ENCODE measurements at places on chromosomes 5 and 9. TPM values are rescaled to one million over a fixed set of nuclear protein-coding genes. Genes with fewer than 3 reads are reported as not detected.

GLRA1 gene
- 39.1 TPM for total RNA-seq

NFIB gene
- 97.5 TPM for total RNA-seq

LRRTM2 gene
- 50.4 TPM for total RNA-seq

C5orf63 gene
- 8.5 TPM for total RNA-seq

PCDHGB2 gene
- total RNA-seq, result 6.7 TPM

SLC25A48 gene
- 6.8 TPM for total RNA-seq

FOXD4L3 gene
- 0.17 TPM for total RNA-seq

GPRIN1 gene
- total RNA-seq, result 25.2 TPM

TMC1 gene
- total RNA-seq, result 0.39 TPM

NR6A1 gene
- total RNA-seq, result 4.3 TPM

CA9 gene
- not detected for total RNA-seq

GRCh38 chr9:24258626-24259025, 287.1 kb downstream of the IZUMO3 start:
- DNase-seq, result no peak

- DNase-seq, result no peak
These were observed 47.5 kb upstream of the ELL2 start for GRCh38 chr5:96008987-96009647.

DNA sequence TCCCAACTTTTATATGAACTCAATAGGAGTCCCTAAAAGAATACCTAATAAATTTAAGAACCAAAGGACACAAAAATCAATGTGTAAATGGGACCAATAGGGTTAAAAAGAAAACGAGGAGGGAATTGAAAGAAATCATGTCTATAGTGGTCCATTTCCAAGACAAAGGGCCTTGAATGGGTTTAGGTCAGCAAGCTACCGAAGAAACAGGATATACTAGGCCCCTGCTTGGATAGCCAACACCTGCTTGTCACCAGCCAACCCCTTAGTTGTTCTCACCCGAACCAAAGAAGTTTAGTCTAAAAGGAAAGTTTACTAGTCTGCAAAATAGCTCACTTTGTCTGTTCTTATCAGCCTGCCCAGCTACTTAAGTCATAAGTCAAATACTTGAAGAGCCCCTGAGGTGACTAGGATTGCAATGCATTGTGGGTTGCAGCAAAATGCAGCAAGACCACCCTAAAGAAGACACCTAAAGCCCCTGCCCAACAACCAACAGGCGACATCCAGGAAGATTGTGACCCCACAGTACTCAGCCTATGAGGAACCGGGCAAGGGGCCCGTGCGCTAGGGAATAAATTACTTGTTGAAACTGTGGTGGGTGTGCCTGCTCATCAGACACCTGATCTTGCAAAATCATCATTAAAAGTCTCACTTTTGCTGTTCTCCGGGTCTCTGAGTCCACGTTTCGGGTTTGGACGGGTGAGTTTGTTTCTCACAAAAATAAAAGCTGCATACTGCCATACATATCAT, 183.9 kb upstream of the PPP1R26 start:
- no peak for DNase-seq

DNA sequence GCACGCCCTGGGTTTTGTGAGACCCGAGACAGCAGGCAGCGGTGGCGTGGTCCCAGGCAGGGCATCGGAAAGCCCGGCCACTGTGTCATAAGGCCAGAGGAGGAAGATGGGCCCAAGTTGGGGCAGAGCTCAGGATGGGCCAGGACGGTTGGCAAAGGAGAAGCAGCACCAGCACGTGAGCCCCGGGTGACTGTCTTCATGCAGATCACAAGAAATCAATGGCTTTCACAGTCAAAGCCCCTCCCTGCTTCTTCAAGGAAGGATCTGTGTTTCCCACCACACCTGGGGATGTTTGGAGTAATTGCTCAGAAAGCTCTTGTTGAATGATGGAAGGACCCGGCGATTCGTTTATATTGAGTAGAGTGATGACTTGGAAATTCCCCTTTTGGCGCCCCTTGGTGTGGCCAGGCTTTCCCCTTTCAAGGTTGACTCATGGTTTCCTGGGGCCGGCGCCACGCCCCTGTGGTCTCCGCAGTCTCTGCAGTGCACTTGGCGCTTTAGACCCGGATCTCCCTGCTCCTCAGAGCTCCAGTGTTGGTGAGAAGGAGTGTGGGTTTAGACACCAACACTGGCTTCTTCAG, 52.1 kb downstream of the IL31RA start:
- no peak for DNase-seq

- peak; percentile 66 for DNase-seq
These were observed 217.5 kb upstream of the OTULINL start for GRCh38 chr5:14364096-14364495.

DNA sequence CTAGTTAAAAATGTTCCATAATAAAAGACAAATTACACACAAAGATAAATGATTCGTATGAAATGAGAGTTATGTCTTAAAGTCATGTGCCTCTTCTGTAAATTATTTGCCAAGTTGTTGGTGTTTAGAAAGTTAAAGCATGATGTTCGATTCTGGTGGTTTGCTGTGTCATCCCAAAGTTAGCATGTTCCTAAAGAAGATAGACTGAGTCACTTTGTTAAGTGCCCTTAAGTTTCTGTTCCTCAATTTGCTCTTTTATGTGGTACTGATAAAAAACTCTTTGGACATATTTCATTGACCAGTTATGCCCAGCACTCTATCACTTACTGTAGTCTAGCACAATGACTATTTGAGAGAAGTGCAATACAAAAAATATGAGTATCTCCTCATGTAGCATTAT, 366.9 kb upstream of the ZNF608 start:
- DNase-seq, result no peak

DNA sequence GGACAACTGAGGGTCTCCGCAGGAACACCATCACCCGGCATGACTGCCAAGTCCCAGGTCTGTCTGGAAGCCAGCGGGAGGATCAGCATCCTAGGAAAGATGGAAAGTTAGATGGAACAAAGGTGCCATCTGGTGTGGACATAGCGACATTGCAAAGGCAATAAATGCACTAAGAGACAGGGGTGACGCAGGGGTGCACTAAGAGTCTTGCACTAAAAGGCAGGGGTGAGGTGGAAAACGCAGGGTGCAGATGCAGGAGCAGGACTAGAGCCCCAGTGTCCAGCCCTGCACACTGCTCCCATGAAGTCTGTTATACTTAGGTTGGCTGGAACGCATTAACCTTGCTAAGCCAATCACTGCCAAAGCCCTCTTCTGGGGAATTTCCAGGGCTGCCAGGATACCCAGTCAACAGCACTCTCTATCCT, 15.5 kb downstream of the ATOX1 start:
- DNase-seq, result peak; percentile 59

DNA sequence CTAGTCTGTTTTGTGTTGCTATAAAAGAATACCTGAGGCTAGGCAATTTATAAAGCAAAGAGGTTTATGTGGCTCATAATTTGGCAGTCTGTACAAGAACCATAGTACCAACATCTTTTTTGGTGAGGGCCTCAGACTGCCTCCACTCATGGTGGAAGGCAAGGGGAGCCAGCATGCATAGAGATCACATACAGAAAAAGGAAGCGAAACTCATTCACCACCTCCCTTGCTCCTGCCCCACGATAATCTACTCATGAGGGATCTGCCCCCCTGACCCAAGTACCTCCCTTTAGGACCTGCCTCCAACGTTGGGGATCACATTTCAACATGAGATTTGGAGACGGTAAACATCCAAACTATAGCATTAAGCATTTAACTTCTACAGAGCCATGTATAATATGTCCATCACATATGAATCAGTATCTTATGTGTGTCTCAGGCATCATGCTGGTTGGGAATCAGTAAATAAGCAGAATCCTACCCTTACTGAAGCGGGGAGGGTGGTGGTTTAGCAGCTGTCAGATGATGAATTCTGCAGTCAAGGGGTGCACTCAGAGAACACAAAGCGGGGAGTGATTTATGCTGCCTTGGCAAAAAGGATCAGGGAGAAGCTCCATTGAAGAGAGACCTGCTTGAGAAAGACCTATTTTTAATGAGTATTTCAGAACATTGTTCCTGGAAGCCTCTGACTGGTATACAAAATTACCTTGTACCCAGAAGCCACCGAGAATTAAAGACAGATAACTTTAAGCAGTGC, 34.8 kb downstream of the HMGXB3 start:
- DNase-seq, result no peak

- DNase-seq, result no peak
These were observed 11.0 kb downstream of the RNF145 start for GRCh38 chr5:159198063-159199036.

DNA sequence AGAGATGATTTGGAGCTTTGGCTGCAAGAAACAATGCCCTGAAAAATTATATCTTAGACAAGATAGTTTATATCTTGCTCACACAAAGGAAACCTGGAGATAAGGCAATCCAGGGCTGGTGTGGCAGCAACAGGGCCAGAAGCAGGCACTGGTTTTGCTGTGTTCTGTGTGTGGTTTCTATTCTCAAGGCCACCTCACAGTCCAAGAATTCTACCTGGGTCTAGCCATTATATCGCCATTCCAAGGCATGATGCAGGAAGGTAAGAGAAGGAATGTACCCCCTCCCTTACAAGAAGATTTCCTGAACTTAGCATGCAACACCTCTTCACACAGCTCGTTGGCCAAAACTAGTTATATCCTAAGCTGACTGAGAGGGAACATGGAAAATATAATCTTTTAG, 74.5 kb upstream of the MEGF10 start:
- DNase-seq, result no peak

GRCh38 chr9:34370970-34371880, 5.5 kb downstream of the MYORG start:
- DNase-seq, result peak; percentile 12

GRCh38 chr5:149358294-149358651, 427 bp downstream of the PCYOX1L start:
- DNase-seq, result peak; percentile 75

- no peak for DNase-seq
These were observed 15.6 kb upstream of the CARD19 start for GRCh38 chr9:93080406-93080805.

DNA sequence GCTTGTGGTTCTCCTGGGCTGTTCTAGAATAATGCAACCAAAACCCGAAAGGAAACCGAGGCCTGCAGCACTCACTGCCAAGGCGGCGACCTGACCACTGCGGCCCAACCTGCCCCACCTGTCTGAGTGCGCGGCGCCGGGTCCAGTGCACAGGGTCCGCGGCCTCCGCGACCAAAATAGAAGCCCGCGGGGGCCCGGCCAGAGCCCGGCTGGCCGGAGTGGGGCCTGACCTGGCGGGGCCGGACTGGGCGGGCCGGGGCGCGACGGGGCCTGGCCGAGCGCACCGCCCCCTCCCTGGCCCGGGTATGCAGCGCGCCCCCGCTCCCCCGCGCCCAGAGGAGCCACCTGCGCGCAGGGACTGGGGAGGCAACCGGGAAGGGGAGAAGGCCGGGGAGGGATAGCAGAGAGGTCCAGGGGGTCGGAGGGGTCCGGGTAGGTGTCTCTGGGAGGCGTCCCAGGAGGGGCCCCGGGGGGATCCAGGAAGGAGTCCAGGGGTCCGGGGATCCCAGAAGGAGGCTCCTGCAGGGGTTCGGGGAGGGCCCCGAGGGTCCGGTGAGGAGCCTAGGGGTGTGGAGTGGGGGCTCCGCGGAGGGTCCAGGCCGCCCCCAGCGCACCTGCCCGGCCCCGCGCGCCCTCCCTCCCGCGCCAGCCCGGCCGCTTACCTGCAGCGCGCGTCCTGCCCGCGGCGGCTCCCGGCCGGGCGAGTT, 503 bp downstream of the SEMA4D start:
- peak; percentile 22 for DNase-seq

- DNase-seq, result no peak
These were observed 129.3 kb downstream of the ENTREP1 start for GRCh38 chr9:69454321-69454720.

GRCh38 chr5:39371367-39371635, 7.0 kb upstream of the C9 start:
- DNase-seq, result no peak

DNA sequence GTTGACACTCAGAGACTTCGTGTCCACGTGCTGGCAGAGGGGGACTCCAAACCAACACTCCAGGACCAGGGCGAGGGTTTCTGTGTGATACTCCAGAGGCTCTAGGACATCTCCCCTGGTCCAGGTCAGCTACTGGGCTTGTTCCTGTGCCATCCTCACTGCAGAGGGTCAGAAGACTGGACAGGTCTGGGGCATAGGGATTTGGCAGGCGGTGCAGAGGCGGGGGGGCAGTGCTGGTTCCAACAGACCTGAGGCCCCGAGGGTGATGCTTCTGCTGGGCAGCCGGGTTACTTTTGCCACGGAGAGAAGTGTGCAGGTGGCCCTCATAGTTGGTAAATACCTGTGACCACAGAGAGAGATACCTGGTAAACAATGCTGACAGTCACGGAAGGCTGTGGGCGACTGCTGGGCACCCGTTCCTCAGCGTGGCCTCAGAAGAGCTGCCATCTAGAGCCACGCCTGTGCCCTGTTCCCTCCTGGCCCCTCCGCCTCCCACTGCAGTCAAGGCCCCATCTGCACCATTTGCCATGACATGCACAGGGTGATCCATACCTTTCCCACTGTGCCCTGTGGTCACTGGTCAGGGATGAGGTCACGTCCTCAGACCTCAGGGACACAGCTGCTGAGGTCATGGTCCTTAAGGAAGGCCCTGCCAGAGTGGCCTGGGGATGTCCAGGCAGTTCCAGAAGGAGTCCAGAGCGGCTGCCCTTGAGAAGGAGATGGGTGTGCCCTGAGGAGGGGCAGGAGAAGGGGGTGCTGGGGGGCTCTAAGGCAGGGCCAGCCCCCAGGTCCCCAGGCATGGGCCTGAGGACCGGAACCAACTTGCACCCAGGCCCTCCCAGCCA, 30.0 kb downstream of the TRIP13 start:
- no peak for DNase-seq

GRCh38 chr5:75199946-75200345, 36.7 kb downstream of the ANKRD31 start:
- no peak for DNase-seq

GRCh38 chr9:99819123-99819855, 2.4 kb upstream of the NR4A3 start:
- peak; percentile 62 for DNase-seq

DNA sequence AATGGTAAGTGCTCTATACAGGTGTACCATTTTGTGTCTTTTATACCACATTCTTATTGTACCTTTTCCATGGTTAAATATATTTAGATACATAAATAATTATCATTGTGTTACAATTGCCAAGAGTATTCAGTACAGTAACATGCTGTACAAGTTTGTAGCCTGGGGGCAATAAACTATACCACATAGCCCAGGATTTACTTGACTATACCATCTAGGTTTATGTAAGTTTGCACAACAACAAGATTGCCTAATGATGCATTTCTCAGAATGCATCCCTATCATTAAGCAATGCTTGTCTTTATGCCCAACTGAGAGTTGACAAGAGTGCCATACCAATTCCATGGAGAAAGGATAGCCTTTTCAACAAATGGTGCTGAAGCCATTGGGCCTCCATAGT, 136.7 kb upstream of the PJA2 start:
- DNase-seq, result no peak

- no peak for DNase-seq
These were observed 29.2 kb downstream of the ANXA2R start for GRCh38 chr5:43010935-43011315.

GRCh38 chr9:69016191-69017096, 2.5 kb upstream of the PRKACG start:
- peak; percentile 56 for DNase-seq

GRCh38 chr5:147921136-147921535, 14.8 kb upstream of the C5orf46 start:
- no peak for DNase-seq

GRCh38 chr9:107218829-107219485, 64.1 kb upstream of the RAD23B start:
- no peak for DNase-seq
